ENCODE measurements at places on chromosomes 2 and 18.

- no peak for DNase-seq
Observed at GRCh38 chr2:69248232-69248631, 138.8 kb downstream of the GFPT1 start.

DNA sequence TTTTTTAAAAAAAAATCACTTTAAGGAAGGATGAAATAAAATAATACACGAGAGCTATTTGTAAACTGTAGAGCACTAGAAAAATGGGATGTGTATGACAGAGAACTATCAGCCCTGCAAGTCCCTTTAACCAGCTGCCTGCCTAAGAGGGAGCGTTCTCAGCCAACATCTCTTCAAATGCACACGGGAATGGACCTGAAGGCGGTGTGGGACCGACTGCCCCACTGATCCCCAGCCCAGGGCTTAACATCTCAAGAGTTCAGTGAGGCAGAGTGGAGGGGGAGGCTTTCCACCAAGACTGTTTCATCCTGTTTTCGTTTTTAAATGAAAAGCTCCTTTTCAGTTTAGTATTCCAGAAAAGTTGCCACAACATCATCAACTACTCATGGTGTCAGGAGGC, 2.2 kb downstream of the INPP4A start:
- no peak for DNase-seq

DNA sequence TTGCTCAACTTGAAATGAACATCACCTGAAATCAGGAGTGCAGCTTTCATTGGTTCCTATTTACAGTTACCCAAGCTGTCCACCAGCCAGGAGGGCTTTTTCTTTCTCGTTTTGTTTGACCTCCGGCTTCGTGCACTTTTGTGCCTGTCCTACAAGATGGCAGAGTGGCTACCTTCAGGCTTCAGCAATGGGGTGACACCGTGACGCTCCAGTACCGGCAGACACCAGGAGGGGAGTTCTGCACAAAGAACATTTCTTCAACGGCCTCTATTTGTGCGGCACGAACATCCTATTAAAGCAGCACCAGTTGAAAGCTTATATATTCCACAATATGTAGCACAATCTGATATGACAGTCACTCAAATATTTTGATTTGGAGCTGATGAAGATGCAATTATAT, 18.3 kb downstream of the RNASEH1 start:
- DNase-seq: no peak

- DNase-seq: no peak
Observed at GRCh38 chr2:241768850-241769249, 7.8 kb upstream of the GAL3ST2 start.

DNA sequence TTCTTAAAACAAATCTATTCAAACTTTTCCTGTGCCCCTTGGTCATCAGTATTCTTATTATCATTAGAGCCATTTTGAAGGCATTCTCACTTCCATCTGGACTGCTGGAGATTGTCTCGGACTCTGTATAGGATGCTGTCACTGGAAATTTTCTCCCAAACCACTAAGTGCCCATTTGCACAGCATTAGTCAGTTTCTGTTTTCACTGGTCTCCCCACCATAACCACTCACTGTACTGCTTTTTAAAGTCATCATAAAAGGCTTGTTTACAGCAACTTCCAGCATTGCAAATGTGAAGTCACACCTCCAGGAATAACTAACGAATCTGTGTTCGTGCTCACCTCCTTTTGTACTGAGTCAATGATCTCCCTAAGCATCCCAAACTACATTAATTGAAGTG, 150.9 kb upstream of the SERTAD2 start:
- DNase-seq: no peak

DNA sequence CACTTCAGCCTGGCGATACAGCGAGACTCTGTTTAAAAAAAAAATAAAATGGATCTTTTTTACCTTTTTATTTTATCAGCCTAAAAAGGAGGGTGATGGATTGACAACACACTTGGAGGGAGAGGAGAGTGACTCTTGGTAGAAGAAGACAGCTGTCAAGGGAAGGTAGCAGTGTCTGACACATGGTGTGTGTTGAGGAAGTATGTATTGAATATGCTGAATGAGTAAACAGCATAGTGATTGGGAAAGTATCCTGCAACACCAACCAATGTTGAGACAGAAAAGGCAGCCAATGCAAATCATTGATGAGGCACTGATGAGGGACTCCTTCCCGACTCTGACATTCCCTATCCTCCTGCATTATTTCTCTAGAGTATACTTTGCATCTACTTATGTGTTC, 306.4 kb downstream of the LPIN1 start:
- DNase-seq: no peak

DNA sequence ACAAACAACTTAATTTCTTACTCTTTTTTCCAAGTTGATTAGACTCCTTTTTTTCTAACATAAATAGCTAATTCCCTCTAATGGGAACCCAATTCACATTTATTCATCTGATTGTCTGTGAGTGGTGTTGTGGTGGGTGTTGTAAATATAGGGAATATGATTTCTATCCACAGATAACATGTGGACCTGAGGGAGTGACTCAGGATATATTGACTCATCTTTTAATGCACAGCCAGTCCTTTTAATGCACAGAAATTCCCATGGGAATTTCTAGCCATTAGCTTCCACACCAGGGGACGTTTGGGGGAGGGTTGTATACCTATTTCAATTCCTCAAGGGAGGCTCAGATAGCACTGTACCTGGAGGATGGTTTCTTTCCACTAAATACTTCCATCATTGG, 1339.6 kb upstream of the LRRTM1 start:
- DNase-seq: no peak

DNA sequence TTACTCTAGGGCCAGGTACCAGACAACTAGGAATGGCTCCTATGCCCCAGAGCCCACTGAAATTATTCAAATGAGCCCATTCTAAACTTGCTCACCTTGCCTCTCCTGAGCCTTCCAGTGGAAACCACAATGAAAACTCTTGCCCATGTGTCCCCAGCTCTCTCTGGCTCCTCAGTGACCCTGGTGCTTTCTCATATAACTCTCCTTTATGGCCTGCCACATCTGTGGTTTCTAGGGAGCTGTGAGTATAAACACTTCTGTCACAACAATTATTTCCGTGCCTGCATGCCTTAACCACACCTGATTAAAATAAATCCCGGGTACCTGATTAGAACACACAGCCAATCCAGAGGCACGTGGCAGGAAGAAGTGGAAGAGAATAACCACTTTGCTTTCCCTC, 333.0 kb upstream of the SPRED2 start:
- no peak for DNase-seq

DNA sequence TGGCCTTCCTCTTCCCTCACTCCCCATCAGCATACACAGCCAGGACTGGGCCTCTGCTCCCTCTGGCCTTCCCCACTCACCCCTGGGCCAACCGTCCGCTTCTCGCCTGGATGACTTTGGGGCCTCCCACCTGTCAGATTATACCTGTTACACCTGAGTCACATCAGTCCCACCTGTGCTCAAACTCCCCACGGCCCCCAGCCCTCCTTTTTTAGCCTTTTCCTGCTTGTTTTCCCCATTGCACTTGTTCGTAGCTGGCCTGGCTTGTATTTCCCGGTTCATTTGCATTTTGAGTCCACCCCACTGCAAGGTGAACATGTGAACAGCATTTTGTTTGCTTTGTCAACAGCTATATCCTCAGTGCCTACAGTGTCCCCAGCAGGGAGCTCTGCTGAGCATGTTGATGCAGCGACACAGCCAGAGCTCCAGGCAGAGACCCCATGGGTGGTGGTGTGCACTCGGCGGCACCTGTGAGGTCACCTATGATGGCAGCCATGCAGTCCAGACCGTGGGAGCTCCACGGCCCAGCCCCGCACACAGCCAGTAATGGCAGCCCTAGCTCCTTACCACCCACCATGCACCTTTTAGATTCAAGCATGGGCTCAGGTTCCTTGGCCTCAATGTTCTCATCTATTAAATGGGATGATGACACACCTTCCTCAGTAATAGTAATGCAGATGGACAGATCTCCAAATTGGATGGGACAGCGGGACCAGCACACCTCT, 276.4 kb upstream of the HS6ST1 start:
- DNase-seq: no peak

DNA sequence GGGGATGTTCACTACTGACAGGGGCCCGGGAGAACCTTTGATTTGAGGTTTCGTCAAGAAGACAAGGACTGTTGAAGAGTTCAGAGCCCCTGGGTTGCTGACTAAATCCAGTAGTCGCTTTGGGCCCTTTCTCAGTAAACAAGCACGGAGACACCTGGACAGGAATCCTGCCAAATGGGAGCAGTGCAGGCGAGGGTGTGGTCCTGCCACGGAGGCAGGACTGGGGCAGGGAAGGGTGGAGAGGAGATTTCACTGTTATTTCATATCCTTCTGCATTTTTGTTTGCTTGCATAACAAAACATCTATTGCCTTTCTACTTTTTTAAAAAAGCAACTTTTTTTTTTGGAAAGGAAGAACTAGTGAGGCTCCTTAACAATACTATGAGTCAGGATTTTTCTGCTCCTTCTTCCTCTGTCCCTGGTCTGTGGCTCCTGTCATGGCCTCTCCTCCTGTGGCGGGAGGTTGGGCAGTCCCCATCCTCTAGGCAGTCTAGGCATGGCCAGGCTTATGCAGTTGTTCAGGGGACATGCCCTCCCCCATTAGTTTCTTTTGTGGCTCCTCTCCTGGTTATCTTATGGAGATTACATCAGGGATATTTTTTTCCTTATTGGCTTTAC, 57.7 kb downstream of the ARHGEF4 start:
- DNase-seq: no peak

DNA sequence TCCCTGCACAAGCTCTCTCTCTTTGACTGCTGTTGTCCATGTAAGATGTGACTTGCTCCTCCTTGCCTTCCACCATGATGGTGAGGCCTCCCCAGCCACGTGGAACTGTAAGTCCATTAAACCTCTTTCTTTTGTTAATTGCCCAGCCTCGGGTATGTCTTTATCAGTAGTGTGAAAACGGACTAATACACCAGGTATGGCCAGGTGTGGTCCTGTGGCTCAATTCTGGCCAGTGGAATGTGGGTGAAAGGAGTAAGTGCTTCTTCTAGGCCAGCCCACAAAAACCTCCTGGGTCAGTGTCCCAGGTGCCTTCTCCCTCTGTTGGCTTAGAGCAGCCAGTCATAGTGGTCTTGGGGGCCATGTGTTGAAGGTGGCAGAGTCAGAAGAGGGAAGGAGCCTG, 57.0 kb downstream of the PRKCE start:
- no peak for DNase-seq

- DNase-seq: no peak
Observed at GRCh38 chr2:55026202-55026601, 24.0 kb downstream of the RTN4 start.

GRCh38 chr2:99448556-99448955, 41.3 kb downstream of the REV1 start:
- no peak for DNase-seq

- no peak for DNase-seq
Observed at GRCh38 chr2:39135690-39136259, 14.9 kb upstream of the SOS1 start.

- no peak for DNase-seq
Observed at GRCh38 chr18:24462838-24463775, 2.7 kb downstream of the HRH4 start.

DNA sequence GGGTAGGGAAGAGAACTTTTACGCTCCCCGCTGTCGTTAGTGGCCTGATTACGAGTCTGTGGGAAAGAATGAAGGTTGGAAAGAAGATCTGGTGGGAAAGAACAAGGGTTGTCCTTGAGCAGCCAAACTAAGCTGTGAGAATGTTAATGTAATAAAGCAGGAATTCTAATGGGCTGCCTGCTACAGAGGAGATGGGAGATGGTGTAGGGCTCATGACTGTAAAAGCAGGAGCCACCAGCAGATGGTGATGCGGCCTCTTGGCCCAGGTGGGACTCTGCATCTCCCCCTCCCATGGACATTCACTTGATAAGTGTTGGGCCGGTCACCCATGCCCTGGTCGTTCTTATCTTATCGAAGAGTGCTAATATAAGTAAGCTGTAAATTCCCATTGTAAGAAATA, 150.0 kb downstream of the NEDD4L start:
- no peak for DNase-seq

DNA sequence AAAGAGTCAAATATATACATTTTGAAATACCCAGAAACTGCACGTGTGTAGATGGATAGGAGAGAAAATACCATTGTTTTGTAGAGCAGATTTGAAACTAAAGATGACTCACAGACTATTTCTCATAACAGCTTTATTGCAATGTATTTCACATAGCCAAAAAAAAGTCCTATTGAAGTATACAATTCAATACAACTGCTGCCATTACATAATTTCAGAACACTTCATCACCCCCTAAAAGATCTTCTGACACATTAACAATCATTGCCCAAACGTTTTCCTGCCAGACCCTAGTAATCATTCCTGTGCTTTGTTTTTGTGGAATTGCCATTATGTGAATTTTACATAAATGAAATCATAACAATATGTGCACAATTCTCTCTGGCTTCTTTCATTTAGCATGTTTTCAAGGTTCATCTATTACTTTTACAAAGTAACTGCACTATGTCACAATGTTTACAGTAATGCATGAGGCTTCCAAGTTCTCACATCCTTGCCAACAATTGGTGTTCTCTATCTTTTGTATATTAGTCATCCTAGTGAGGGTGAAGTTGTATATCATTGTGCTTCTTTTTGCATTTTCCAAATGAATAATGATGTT, 378.6 kb upstream of the CWC22 start:
- no peak for DNase-seq

- no peak for DNase-seq
Observed at GRCh38 chr2:217958206-217958883, 44.5 kb downstream of the TNS1 start.

DNA sequence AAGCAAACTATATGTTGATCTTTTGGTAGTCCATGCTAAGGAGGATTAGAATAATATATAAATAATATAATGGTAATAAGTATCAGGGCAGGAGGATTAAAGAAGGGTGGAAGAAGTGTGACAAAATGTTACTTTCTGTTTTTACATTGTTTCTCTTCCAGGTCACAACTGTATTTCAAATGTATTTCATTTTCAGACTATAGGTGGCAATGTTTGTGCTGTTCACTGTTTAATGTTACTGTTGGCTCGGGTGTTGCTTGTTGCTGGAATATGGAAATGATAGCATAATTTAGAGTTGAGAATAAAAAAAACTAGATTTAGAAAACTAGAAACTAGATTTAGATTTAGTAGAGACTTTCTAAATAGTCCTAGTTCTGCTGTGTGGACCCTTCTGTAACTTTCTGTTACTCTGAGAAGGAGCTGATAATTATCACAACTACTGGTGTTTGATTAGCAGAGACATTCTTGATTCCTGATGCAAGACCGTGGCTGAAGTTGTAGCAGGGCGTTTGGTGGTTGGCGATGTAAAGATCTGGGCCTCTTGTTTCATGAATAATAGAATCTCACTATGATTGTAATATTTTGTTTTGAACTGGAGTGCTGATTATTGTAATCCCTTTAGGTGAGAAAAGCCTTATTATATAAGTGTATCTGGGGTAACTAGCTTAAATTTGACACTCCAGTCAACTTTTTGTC, 7.9 kb downstream of the NEDD4L start:
- DNase-seq: no peak

DNA sequence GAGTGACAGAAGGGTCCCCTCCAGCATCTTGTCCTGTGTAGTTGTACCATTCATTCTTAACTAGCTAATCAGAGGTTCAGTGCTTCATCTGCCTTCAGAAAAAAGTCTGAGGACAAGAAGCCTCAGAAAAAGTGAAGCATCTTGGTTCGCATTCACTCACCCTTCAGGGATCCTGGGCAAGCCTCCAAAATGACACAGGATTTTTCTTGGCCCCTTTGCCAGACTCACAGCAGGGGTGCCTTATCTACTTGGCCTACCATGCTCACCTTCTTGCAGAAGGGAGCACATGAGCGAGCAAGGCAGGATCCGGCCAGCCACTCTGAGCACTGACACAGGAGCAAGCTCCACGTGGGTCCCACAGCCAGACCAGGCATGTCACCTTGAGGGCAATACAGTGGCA, 43.1 kb upstream of the XDH start:
- DNase-seq: no peak
